ENCODE measurements at places on chromosomes 16 and 17.

GRCh38 chr16:58415003-58415402, 22.7 kb downstream of the GINS3 start:
- DNase-seq = no peak

- DNase-seq = no peak
These were observed 67.3 kb downstream of the SCNN1B start for GRCh38 chr16:23369416-23369815.

GRCh38 chr16:12754824-12755543, 48.7 kb downstream of the CPPED1 start:
- DNase-seq = no peak

DNA sequence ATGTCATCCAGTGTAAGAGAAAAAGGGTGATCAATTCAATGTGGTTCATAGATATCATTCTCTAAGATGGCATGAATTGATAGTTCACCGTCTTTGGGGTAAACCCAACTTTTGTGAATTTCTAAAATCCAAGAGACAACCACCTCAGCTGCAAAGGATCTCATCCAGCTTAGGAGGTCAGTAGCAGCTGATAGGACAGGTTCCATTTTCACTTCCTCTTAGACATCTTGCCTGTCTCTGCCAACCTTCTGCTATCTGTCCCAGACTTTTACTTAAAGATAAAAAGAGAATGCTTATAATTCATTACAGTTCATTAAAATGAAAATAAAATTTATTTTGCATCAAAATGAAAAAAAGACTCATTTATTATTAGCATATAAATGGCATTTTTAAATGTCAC, 468.2 kb downstream of the XYLT1 start:
- DNase-seq = no peak

DNA sequence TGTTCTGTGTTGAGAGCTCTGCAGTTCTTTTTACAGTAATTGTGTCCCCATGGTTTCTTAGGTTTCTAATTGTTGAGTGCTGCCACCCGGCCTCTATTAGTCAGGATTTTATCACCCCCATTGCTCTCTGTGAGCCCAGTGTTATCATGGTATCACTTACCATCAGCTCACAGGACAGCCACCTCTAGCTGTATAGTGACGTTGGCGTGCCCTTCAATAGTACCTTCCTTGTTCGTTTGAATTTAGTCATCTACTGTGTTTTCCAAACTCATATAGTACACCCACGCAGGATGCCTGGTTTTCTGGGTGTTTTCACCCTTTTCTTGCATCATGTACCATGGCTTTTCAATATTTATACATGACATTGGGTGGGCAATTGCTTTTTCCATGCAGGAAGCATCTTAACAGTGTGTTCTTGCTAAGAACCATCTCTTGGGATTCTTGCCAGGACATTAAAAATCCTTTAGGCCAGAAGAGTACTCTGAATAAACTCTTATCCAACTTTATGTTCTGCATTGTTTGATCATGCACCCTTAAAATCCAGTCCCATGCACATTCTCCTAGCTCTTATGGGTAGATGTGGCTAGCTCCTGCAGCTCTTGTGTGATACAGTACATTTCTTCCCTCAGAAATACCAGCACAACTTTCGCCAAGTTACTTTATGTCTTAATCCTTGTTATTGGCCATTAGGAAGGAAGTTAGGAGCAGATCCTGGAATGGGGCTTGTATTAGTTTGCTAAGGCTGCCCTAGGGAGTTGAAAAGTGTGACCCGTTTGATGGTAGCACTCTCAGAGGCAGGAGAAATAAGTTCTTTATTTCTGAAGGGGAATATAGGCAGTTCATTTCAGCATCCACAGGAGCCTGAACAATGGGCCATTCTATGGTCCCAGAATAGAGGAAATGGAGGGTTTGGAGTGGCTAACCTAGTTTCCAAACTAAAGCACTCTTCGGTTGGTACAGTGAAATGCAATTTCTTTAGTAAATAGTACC, 11.3 kb upstream of the ABCA10 start:
- no peak for DNase-seq

DNA sequence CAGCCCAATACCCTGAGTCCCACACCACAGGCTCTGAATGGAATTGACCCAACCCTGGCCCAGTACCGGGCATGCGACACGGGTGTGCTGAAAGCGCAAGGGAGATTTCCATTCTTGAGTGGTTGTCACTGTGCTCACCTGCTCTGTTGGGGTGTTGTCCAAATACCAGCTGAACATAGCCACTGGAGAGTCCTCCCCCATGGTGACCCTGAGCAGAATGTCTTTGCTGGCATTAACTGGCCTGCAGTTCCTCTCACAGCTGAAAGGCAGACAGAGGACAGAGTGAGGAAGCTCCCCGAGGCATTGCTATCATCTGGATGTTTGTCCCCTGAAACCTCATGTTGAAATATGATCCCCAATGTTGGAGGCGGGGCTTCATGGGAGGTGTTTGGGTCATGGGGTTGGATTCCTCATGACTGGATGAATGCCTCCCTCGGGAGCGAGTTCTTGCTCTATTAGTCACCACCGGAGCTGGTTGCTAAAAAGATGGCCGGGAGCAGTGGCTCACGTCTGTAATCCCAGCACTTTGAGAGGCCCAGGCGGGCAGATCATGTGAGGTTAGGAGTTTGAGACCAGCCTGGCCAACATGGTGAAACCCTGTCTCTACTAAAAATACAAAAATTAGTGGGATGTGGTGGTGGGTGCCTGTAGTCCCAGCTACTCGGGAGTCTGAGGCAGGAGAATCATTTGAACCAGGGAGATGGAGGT, 57.3 kb upstream of the BCO1 start:
- DNase-seq = peak; percentile 78

GRCh38 chr17:4590981-4591453, 6.7 kb downstream of the SMTNL2 start:
- no peak for DNase-seq

DNA sequence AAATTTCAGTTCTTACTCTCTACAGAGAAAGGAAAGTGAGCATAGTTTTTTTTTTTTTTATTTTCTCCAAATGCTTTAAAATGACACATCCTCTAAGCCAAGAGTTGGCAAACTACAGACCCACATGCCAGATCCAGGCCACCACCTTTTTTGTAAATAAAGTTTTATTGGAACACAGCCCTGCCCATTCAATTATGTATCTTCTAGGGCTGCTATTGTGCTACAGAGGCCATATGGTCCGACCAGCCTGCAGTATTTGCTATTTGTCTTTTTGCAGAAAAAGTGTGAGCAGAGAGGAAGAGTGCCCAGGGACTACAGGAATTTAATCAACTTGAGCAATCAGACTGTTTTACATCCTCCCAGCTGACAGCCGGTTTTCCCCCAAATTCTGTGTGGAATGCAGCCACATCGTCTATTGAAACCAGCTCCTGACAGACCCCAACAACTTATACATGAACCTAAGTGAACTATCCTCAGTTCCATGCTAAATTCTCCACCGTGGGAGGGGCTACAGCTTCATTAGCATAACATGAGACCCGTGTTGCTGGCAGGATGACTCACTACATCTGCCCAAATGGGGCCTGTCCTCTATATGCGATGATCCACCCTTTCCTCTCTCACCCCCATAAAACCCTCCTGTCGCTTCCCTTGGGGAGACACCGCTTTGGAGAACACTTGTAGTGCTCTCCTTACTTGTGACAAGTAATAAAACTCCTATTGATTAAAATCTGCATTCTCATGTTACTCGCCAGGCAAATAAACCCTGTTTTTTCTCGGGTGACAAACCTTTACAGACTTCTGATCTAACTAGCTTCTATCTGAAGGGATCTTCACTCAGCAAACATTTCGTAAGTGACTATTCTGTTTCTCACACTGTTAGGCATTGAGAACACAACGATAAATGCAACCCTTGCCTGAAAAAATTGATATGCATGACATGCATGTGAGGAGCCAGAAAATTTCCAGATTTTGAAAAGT, 149.4 kb upstream of the HS3ST3A1 start:
- DNase-seq = no peak

DNA sequence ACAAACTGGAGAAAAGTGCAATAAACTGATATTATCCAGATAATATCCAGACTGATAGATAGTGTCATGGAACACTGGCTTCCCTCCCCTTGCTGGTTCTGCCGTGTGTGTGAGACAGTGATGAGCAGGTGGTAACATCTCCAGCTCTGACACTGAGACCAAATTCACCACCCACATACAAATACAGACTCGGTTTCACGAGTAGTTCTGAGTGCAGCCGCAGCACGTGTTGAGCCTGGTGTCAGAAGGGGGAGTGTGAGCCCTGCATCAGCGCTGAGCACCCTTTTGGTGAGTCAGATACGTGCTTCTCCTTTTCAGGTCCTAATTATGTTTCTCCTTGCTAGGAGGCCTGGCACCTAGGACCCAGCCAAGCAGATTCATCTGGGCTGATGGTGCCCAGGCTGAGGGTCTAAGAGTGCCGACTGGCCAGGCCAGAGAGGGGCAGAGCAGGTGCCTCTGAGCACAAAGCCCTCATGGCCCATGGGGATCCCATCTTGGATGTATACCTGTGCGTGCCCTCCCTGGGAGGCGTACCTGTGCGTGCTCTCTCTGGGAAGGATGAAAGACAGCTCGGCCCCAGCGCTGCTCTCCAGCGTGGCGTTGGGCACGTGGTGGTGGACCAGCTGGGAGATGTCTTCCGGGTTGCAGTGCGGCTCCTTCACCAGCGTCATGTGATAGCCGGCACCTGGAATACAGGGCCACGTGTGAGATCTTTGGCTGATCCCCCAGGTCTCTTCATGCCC, 27.3 kb upstream of the RNPS1 start:
- DNase-seq = no peak

GRCh38 chr16:11233727-11234376, 22.2 kb downstream of the SOCS1 start:
- DNase-seq = no peak

- DNase-seq = no peak
These were observed 655 bp upstream of the NPTX1 start for GRCh38 chr17:80476877-80477646.

GRCh38 chr16:87025676-87026075, 291.5 kb downstream of the C16orf95 start:
- no peak for DNase-seq

DNA sequence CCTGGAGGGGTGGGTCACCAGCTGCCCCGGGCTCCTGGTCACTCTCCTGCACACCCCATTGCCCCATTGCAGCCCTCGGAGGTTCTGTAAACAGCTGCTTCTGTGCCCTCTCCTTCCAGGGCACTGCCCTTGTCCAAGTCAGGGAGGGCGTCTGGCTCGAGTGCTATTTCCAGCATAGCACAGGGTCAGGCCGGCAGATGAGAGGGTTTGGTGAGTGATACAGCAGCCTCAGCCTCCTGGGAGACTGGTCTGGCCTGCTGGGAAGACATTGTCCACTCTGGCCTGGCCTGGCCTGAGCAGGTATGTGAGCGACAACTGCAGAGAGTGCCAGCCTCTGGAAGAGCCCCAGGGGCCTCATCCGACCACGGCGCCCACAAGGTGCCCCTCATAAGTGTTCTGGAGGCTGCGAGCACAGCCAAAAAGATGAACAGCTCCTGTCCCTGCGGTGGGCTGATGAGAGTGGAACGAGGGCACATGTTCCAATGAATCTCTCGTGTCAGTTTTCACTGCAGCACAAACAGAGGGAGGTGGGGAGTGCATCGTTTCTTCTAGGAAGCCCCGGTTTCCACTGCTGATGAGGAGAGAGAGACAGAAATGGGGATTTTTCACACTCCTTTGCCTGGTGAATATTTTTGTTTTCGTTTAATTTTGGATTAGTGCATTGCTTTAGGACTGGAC, 105.8 kb upstream of the SDK2 start:
- no peak for DNase-seq

GRCh38 chr16:67423015-67423414, 6.7 kb upstream of the ZDHHC1 start:
- no peak for DNase-seq

DNA sequence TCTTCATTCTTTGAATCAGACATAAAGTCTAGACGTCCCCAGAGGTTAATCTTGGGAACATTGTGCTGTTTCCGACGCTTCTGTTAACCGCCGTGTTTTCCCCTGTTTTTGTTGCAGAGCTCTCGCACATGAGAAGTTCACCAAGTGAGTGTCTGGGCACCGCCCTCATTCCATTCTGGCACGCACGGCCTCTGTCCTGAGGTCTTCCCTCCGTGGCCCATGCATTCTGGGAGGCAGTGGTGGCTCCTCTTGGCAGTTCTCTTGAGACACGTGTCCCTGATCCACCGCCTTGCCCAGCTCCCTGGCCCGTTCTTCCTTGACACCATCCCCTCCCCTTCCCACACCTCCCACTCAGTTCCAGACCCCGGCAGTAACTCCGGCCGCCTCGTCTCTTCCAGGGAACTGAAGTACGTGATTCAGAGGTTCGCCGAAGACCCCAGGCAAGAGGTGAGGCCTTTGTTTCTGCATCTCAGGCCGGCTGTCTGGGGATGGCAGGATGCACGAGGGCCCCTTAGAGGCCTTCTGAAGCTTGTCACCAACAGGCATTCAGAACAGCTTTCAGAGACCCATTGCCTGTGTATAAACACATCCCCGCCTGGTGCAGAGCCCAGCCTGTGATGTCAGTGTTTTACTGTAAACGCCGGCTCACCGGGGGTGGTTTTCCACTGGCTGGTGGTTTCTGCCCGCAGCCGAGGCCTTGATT, 85.9 kb upstream of the PLCG2 start:
- DNase-seq = no peak

DNA sequence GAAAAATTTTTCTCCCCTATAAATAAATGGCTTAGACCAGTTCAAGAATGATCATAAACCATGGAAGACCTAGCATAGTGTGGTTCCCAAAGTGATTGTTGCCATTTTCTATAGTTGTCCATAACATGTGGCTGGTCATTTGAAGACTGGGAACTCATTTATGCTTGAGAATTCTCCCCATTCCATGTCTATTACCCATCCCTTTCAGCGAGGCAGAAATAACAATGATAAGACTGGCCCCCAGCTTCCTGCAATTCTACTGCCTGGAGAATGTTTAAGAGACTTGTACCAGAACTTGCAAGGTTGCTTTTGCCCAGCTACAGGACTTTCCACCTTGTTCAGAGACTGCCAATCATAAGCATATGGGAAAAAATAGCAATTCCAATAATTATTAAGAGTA, 146.5 kb upstream of the CDH11 start:
- DNase-seq = no peak

DNA sequence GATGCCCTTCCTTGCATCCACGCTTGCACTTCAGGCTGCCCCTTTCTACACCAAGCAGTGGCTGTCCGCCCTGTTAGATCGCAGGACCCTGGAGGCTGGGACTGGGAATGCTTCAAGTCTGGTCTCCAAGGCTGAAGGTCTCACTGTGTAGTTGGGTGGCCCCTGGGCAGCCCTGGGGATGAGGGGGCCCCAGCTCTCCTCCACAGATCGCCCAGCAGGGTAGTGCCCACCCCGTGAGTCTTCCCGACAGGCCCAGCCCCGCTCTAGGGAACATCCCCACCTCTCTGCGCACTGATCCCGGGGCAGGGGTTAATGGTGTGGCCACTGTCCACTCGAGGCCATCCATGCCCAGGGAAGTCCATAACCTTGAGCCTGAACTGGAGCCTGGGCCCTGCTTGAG, 10.3 kb downstream of the ZNF213 start:
- no peak for DNase-seq

- DNase-seq = no peak
These were observed 93.9 kb upstream of the CDH8 start for GRCh38 chr16:62130101-62130500.

All from thoracic aorta (tissue), 2 donors.